ENCODE measurements at places on chromosomes 11 and 22. TPM values are rescaled to one million over a fixed set of nuclear protein-coding genes. Genes with fewer than 3 reads are reported as not detected.
A peak's percentile ranks its signal among the peaks of the same experiment; 100 is the strongest.

GRCh38 chr22:50672041-50672440 is 582 bp upstream of the SHANK3 start:
- DNase-seq, result no peak

DNA sequence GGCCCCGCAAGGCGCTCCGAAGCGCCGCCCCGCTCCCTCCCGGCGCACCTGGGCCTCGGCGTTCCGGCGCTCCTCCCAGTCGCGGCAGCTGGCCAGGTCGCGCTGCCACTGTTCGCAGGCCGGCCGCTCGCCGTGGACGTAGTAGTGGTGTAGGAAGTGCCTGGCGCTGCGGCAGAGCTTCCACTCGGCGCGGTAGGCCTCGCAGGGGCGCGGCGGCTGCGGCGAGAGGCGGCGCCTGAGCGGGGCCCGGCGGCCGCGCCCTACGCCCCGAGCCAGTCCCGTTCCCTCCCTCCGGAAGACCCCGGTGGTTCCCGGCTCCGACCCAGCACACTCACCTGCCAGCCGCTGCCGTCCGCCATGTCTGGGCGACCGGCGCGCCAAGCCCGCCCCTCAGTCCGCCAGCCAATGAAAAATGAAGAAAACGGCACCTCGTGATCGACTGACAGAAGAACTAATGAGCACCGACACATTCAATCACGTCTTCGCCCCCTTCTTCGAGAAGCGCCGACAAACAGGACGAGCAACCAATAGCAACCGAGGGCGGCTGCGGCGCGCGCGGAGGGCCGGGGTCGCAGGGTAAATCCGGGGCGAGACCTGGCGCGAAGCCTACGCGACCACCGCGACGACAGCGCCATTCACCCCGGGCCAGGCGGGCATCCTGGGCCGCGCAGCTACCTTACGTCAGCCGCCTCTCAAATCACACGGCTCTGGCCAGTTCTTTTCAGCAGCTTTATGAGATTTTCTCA is at the start of gene C22orf39:
Gene C22orf39, minus strand, starts transcription at position 382 of the 746 bp plus-strand sequence. Its CDS starts 23 bp downstream, at position 359.
- peak; percentile 68 for DNase-seq

GRCh38 chr22:37561212-37562048 is 1.1 kb downstream of the CDC42EP1 start:
- peak; percentile 84 for DNase-seq

DNA sequence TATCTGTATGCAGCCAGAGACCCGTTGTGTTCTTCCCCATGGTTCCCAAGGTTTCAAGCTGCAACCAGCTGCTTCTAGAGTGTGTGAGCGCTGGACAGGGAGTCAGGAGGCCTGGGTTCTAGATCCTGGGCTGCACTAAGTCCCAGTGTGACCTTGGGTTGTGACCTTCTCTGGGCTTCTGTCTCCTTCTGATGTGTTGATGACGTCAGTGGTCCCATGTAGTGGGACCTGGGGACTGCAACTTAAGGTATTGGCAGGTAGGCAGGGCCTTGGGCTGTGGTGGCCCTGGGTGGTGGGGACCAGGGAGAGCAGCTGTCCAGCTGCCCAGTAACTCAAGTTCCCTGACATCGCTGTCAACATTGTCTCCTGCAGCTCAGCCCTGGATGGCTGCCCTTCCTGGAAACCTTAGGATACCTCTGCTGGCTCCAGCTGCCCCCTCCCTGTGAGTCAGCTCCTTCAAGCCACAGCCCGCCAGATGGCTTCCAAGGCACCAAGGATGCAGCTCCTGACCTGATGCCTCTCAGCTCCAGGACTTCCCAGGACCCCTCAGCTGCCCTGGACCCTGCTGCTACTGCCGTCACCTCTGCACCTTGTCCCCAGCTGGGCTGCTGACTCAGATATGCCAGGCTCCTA is 1.3 kb upstream of the PVALB start:
- DNase-seq, result no peak

USP2 gene
- polyA plus RNA-seq, result 14.2 TPM

GRCh38 chr22:43946384-43946667 is 8.9 kb upstream of the SAMM50 start:
- no peak for DNase-seq

- DNase-seq, result no peak
Observed at GRCh38 chr11:7160814-7161489, 72.2 kb downstream of the RBMXL2 start.

GRCh38 chr11:30960387-30960992 is 374.3 kb upstream of the MPPED2 start:
- DNase-seq, result no peak

TMPRSS6 gene
- 0.42 TPM for polyA plus RNA-seq

TBC1D22A gene
- 19.0 TPM for polyA plus RNA-seq

DNA sequence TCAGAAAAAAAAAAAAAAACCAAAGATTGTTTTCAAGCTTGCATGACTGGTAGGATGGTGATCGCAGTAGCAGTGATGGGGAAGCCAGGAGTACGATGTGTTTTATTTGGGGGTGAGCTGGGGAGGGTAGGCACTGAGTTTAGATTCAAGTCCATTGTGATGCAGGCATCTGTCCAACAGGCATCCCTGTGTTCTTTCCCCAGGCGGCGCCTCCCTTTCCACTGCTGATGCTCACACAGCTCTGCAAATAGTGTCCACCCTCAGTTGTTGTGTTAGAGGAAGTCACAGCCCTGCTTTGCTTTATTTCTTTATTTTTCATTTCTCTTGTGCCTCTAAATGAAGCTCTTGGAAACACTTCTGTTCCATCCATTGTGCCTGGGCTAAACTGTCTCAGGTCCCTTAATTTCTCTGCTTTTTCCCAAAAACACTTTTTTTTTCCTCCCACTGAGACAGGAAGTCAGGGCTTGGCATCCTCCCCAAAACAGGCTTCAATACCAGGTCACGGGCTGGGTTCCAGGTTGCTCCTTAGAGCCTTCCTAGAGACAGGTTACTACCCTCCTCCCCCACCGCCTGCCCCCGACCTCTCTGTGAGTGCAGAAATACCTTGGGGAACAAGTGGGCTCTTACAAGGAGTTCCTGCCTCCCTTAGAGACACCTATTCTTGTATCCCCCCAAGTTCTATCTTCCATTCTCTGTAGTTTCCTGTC is 38.6 kb upstream of the HSPA8 start:
- no peak for DNase-seq

DNA sequence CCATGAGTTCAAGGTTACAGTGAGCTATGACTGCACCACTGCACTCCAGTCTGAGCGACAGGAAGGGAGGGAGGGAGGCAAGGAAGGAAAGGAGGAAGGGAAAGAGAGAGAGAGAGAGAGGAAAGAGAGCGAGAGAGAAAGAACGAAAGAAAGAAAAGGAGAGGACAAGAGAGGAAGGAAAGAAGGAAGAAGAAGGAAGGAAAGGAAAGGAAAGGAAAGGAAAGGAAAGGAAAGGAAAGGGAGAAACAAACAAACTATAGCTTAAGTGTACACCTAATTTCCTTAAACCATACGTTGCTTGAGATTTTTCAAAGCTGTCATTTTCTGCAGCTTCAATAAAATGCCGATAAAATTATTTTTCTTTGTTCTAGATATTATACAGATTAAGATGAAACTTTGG is 80.2 kb upstream of the APOA1 start:
- no peak for DNase-seq

- no peak for DNase-seq
Observed at GRCh38 chr11:44542372-44542771, 23.1 kb upstream of the CD82 start.

DNA sequence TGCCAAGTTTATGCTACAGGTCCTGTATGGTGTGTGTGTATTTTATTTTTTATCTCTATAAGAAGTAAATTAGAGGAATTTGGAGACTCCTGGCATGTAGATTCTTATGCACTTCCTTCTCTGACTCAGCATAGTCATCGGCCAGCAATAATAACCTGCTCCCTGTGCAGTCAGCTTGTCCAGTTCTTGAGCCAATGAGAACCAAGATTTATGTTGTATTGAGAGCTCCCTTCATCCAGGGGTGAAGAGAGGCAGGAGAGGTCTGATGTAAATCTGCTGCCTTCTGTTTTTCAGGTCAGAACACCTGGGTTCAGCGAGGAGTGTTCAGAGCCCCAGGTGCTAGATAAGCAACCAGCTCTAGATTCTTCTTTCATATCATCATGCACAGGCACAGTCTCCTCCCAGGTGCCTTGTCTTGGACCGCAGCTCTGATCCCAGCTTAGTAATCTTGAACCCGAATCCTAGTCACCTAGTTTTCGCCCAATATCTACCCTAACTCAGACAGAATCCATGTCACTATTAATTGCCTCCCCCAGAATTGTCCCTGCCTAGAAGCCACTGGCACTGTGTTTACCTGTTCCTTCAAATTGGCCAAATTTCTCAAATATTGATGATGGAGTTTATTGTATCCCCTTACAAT is 328.2 kb upstream of the NCAM1 start:
- no peak for DNase-seq

GRCh38 chr22:50610581-50610980 is 10.0 kb downstream of the MAPK8IP2 start:
- DNase-seq, result no peak

DNA sequence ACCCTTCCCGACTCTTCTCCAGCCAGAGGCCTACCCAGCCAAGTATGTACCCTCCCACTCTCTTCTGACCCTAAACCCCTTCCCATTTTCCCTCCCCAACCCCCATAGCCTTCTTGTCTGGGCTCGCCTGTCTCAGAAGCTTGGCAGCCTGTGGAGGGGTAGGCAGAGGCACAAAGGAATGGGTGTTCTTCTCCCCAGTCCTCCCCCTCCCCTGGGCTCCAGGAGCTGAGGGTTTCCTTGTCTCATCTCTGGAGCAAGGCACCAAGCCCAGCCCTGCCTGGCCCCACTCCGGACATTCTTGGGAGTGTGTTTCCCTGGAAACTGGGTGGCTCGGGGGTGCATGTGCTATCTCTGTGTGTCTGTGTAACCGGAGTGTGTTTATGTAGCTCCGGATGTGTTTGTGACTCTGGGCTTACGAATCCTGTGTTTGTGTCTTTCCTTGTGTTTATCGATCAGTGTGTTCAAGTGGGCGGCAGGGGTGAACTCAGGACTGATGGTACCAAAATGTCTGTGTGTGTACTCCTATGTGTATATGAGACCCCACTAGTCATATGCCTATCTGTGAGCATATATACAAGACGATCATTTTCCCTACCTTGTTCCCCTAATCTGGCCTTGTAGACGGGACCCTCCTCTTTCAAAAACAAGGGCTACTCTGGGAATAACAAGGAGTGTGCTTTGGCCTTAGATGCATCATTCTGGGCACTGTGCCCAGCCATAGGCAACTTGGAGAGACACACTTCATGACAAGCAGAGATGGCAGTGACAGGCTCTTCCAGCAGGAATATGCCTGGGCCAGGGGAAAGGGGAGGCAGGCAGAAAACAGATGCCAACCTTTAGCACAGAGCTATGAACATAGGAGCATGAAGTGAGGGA is 10.9 kb downstream of the PHLDB1 start:
- DNase-seq, result no peak

- DNase-seq, result peak; percentile 78
Observed at GRCh38 chr11:130369141-130369691, 54.5 kb upstream of the ZBTB44 start.

GRCh38 chr11:120977266-120978137 is 46.4 kb upstream of the TBCEL start:
- no peak for DNase-seq

ART1 gene
- polyA plus RNA-seq, result not detected

GRCh38 chr11:85299258-85299942 is 327.7 kb downstream of the DLG2 start:
- DNase-seq, result peak; percentile 43

NXPE4 gene
- not detected for polyA plus RNA-seq

MMP13 gene
- polyA plus RNA-seq, result not detected

DNA sequence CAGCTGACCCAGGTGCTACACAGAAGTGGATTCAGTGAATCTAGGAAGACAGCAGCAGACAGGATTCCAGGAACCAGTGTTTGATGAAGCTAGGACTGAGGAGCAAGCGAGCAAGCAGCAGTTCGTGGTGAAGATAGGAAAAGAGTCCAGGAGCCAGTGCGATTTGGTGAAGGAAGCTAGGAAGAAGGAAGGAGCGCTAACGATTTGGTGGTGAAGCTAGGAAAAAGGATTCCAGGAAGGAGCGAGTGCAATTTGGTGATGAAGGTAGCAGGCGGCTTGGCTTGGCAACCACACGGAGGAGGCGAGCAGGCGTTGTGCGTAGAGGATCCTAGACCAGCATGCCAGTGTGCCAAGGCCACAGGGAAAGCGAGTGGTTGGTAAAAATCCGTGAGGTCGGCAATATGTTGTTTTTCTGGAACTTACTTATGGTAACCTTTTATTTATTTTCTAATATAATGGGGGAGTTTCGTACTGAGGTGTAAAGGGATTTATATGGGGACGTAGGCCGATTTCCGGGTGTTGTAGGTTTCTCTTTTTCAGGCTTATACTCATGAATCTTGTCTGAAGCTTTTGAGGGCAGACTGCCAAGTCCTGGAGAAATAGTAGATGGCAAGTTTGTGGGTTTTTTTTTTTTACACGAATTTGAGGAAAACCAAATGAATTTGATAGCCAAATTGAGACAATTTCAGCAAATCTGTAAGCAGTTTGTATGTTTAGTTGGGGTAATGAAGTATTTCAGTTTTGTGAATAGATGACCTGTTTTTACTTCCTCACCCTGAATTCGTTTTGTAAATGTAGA is 1.7 kb downstream of the MALAT1 start:
- DNase-seq, result no peak

GRCh38 chr11:102620818-102621561 is 4.1 kb downstream of the MMP20 start:
- DNase-seq, result no peak

DNA sequence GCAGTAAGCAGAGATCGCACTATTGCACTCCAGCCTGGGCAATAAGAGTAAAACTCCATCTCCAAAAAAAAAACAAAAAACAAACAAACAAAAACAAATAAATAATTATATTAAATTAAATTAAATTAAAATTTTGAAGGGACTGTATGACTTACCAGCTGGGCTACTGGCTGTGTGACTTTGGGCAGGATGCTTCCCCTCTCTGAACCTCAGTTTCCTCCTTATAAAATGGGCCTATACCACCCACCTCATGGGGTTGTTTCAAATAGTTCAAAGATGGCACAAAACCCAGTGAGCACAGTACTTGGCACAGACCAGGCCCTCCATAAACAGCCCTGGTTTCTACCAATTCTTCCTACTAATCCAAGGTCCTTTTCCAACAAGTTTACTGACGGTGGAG is 34.9 kb downstream of the ASCC2 start:
- no peak for DNase-seq

Measured in renal cortex interstitium (tissue), 15 donors.